Muscle of arm (tissue), 14 donors: ENCODE measurements at places on chromosomes 1 and 21.

DNA sequence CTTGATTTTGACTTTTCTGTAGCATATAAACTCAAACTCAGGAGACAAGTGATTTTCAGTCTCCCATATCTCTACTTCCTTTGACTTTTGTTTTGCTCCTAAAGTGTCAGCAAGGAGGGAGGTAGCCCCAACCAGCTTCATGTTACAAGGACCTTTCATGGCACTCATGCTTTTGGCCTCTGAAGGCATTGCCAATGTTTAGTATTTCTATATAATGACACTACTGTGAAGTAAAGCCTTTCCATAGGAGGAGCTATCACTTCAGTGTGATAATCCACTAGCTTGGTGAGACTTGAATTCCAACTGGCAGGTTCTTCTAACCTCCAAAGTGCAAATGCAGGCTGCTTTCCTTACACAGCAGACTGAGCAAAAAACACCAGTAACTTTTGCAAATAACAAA is 14.4 kb downstream of the COLGALT2 start:
- DNase-seq = no peak

GRCh38 chr21:34684174-34684876 is 15.5 kb downstream of the CLIC6 start:
- DNase-seq = no peak

DNA sequence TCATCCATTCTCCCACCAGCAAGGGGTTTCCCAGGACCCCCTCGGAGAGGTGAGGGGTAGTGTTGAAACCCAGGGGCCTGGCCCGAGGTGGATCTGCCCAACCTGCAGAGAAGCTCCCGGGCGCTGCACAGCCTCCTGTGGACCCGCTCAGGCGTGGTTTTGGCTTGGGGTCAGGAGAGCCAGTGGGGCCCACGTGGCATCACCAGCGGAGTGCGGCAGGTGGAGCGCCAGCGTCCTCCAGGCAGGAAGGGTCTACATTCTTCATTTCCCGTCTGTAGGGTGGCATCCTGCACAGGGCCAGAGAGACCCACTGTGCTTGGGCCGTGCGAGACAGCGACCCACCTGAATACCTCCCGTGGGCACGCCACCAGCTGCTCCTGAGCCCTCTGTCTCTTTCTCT is 135.2 kb downstream of the NPHP4 start:
- no peak for DNase-seq

DNA sequence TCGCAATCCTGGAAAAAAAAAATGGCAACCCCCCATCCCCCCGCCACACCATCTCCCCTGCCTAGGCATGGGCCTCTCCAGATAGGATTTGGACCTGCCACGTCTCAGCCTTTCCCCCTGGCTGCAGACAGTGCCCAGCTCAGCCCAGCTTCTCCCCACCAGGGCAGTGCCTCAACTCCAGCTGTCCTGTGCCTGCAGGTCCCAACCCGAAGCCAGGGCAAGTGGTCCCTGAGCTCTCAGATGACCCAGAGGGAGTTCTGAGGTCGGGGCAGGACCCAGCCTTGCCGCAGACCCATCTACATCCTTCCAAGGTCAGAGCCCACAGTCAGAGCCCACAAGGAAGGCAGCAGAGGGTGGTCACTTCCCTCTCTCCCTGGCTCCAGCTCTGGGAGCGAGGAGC is 86.7 kb upstream of the POU3F1 start:
- DNase-seq = no peak

DNA sequence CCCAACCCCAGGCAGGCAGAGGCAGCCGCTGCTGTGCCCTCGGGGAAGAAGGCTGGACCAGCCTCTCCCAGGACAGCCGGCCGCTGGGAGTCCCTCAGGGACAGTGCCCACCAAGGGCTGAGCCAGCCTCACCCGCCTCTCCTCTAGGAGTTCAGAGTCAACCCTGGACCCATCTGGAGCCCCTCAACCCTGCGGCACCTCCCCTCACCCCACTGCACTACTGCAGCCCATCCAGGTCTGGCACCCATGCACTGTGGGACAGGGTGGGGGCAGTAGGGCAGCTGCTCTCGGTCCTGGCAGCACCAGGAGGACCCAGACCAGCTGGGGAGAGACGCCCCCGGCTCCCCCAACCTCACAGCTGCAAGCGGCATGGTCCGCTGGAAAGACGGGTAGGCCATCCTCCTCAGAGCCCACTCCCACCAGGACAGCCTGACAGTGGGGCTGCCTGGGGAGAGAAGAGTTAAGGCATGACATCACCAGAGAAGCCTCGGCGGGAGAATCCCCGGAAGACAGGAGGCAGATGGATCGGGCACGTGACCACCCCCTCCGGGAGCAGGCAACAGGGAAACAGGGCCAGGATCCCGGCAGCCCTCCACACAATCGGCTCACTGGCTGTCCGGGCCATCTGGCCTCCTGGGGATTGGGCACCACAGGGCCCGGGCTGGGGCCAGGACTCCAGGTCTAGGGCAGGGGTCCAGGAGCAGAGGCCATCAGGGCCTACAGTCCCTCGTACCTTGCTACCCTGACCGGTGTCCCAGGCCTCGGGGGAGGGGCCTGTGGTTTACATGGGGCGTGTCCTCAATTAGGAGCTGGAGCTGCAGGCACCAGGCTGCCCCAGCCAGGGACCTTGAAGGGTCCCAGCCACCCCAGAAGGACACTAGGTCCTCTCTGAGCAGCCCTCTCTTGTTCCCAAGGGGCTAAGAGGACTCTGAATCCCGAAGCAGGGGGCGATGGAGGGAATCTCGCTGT is 3.1 kb downstream of the ACAP3 start:
- no peak for DNase-seq

DNA sequence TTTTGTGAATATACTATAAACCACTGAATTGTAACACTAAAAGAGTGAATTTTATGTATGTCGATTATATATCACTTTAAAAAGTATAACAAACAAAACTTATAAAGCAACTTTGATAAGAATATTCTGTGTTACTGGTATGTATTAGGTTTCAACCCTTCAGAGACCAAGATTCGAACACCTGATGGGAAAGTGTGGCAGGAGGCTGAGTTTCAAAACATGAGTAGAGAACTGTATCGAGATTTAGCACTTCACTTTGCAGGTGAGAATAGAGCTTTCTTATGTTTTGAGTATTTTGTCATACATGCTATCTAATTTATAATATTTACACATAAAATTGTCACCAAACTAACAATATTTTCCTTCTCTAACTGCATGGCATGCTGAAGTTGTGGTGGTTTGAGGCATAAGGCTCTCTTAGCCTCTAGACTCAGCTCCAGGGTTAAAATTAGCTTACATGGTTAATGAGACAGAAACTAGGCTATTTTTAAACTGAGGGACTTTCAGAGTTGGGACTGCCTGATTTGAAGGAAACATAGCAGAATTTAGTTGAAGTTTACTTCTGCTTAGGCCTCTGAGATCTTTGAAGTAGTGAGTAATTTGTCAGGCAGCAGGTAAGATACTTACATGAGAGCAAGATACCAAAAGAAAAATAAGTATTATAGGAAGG is 48.6 kb downstream of the CEP350 start:
- no peak for DNase-seq

- no peak for DNase-seq
These were observed 67.0 kb downstream of the SIPA1L2 start for GRCh38 chr1:232562855-232563510.
